Stimulated activated CD4-positive, alpha-beta T cell treated with anti-CD3 and anti-CD28 coated beads, Interleukin-4, amount 100 ng/mL, for 4 hours (primary cell): ENCODE measurements at places on chromosomes 3 and 15.
A peak's percentile ranks its signal among the peaks of the same experiment; 100 is the strongest.

DNA sequence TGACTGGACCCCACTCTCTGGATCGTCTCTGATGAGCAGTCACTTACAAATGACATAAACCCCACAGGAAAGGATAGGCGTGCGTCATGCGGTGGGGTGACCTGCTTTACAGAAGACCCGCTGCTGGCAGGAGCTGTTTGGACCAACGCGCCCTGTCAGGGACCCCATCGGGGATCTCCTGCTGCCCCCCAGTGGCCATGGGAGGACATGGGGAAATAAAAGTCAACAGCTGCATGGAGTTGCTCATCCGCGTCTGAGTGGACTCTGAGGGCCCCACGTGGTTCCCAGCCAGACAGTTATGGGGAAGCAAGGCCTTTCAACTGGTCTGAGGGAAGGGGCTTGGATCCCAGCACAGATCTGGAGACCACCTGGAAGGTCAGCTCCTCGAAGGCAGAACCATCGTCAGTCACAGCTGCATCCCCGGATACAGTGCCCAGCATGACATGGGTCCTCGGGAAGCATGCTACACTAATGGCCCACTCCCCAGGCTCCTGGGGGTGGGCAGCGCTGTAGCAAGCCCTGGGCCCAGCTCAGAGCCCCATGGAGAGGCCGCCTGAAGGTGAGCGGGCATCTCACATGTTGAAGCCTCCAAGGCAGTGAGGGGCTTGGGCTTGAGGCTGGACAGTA, 32.1 kb downstream of the PTH1R start:
- peak; percentile 73 for DNase-seq

DNA sequence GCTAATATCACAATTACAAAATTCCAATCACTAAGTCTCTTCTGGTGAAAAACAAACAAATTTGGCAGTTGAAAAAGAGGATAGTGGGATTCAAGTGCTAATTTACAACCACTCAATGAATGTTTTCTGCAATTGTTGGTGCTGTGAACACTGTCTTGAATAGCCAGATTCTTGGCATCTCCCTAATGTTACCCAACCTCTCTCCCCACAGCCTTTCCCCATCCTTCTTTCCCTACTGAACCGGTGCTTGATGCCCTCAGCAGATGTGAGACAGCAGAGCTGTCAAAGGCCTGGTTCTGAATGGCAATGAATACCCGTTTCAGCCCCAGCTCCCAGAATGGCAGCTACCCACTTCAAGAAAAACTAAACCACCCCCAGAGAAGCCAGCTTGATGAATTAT, 22.5 kb upstream of the BHLHE40 start:
- DNase-seq, result no peak

GRCh38 chr3:124276133-124276532, 284.2 kb upstream of the ROPN1 start:
- no peak for DNase-seq

GRCh38 chr15:92494806-92495336, 101.2 kb downstream of the ST8SIA2 start:
- DNase-seq, result no peak

- no peak for DNase-seq
Observed at GRCh38 chr15:68360721-68361120, 71.2 kb downstream of the ITGA11 start.

GRCh38 chr3:44513513-44513912, 36.0 kb upstream of the ZNF445 start:
- no peak for DNase-seq

- DNase-seq, result no peak
Observed at GRCh38 chr15:85755942-85756341, 38.8 kb downstream of the KLHL25 start.

DNA sequence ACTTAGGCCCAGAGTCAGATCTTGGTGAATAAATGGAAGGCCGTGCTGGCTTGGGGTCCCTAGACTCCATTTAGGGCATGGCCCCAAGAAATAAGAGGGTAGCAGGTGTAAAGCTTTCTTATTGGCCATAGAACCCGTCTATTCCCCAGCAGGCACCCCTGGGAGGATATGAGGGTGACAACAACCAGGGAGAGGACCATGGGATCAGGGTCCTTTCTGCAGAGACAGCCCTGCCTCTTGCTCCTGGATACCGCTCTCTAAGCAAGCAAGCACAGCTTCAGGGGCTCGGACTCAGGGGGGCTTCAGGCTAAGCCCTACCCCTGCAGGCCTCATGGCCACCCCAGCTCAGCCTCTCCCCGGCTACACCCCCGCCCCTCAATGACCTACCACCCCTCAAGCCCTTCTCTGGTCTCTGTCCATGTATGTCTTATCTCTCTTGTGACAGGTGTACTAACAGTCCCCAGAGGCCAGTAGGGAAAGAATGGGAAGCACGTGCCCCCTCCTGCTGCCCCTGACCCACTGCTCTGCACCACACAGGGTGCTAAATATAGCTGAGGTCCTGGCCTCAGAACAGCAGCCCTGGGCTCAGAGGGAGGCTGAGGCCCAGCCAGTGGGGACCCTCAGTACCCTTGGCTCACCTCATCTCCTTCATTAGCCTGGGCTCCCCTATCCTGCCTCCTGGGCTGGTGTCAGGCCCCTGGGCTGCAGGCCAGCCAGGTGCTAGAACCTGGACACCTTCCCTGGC, 1.9 kb downstream of the XIRP1 start:
- DNase-seq, result no peak

- DNase-seq, result no peak
Observed at GRCh38 chr15:77710206-77710605, 77.5 kb upstream of the LINGO1 start.

- no peak for DNase-seq
Observed at GRCh38 chr3:171585039-171585438, 124.8 kb upstream of the TNIK start.

DNA sequence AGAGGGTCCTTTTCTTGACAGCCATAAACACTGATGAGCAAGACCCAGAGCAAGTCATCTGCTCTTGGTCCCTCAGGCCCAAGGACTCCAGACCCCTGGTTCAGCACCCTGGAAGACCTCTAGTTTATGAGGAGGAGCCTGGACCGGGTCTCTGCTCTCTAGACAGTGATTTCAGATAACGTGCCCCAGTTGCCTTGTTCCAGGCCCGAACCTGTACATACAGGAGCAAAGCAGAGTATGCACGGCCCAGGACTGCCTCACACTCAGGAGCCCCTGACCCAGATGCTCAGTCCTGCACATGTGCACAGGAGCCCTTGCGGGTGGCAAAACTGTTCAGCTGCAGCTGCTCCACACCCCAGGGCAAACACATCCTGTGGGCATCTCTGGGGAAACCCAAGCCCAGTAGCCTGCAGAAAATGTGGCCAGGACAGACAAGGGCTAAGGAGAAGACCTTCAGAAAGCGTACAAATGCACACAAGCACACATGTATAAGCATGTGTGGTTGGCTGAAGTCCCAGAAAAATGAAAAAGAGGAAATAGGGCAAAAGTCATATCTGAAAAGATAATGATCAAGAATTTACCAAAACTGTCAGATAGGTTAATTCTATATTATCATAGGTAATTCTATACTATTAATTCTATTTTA, 59.9 kb upstream of the CORO2B start:
- no peak for DNase-seq

DNA sequence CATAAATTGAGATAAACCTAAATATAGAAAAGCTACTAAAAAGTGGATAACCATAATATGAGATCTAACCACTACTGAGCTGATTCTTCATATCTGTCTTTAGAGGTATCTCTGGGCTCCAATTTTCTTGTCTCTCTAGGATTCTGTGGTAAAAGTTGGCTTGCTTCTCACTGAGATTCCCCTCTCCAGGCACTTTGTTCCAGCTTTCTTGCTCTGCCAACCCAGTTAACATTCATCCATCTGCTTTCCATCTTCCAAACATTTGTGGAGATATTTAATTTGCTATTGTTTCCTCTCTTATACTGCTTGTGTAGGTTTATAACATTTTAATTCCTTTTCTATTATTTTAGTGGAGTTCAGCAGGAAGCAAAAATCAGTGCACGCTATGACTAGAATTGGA, 97.6 kb upstream of the LMCD1 start:
- DNase-seq, result no peak

GRCh38 chr3:179168918-179169317, 20.8 kb downstream of the PIK3CA start:
- DNase-seq, result no peak

DNA sequence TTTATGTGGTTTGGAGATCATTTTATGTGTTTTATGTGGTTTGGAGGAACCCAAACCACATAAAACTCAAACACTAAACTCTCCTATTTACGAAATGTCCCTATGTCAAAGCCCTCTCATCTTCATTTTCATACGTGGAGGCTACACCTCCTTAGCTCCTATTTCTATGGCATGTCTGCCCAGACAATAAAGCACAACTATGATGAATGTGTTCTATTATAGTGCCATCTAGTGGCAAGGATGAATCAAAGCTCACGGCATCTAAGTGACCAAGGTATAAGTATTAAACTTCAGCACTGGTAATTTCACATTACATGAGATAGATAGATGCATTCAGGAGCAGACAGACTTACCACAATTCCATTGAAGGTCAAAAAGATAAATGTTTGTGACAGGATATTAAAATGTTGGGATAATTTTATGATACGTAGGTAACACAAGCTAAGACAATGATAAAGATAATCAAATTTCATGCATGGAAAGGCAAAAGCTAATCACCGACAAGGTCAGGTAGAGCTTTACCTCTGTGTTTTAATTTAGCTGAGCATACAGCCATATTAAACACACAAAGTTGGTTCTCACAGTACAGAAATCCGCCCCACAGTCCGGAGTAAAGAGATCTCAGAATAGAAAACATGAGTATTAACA, 130.6 kb upstream of the FHIT start:
- no peak for DNase-seq

- DNase-seq, result no peak
Observed at GRCh38 chr3:11059090-11059798, 66.7 kb downstream of the SLC6A1 start.

GRCh38 chr3:115099986-115100571, 47.0 kb downstream of the ZBTB20 start:
- no peak for DNase-seq

GRCh38 chr3:145079436-145079835, 1081.5 kb downstream of the PLOD2 start:
- DNase-seq, result no peak

- no peak for DNase-seq
Observed at GRCh38 chr3:94210256-94210655, 147.4 kb downstream of the NSUN3 start.

GRCh38 chr15:100202309-100202960, 139.3 kb downstream of the ADAMTS17 start:
- DNase-seq, result no peak

DNA sequence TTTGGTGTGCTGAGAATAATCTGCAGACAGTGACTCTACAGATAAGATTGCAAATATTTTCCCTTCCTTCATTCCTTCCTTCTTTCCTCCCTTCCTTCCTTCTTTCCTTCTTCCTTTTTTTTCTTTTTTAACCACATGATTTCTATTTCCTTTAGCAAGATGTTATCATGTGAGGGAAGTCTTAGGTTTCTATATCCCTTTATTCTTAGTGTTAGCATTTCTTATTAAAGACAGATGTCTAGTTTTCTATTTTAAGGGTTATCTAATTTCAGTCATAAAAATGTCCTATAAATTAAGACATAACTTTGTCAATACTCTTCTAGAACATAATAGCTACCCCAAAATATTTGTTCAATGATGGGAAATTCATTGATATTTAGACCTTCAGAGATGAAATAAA, 470.9 kb downstream of the LPP start:
- no peak for DNase-seq

DNA sequence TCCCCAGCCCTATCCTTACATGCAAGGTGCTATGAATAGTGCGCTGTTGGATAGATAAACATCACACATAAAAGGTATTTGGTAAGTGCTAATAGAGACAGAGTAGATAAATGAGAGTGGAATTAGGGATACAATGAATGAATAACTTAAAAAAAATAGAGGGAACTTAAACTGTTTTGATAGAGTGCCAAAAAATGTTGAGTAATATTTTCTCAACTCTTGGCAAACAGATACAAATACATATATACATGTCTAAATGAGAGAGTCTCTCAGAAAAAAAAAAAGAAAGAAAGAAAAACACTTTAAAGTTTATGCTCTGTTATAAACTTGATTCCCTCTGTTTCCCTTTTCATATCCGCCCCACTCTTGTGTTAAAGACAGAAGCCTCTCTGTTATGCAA, 667.4 kb downstream of the ROBO2 start:
- DNase-seq, result no peak

GRCh38 chr3:147119346-147119745, 287.0 kb downstream of the ZIC4 start:
- no peak for DNase-seq

- DNase-seq, result no peak
Observed at GRCh38 chr3:171563298-171563697, 103.1 kb upstream of the TNIK start.

DNA sequence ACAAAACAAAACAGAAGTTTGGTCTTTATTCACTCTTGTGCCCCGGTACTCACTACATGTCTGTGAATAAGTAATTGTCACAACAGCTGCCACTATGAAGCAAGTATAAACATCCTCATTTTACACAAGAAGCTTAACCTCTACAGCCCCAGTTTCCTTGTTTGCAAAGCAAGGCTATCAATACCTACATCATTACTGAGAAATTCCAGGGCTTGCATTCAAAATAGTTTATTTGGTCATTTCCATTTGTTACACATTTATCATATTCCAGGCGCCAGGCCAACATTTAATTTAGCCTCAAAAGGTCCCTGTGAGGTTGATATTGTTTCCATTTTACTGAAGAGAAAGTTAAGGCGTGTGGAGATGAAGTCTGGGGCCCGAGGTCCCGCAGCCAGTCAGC, 161.4 kb upstream of the LRTM1 start:
- DNase-seq, result no peak

DNA sequence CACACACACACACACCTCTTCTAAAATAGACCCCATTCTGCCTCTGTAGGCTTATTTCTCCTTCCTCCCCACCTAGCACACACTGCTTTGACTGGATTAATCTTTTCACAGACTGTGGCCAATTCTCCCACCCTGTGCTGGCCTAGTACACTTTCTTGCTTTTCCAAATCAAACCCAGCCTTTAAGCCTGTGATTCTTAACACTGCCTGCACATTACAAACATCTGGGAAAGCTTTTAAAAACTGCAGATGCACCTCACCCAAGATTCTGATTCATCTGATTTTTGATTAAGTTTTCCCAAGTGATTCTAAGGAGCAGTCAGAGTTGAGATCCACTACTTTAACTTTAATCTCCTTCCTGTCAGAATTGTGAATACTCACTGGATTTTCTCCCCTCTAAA, 12.8 kb downstream of the CSNK1G1 start:
- DNase-seq, result no peak

GRCh38 chr3:68424796-68425460, 507.4 kb downstream of the TAFA4 start:
- DNase-seq, result no peak
